ENCODE measurements at places on chromosomes 7 and 10.

DNA sequence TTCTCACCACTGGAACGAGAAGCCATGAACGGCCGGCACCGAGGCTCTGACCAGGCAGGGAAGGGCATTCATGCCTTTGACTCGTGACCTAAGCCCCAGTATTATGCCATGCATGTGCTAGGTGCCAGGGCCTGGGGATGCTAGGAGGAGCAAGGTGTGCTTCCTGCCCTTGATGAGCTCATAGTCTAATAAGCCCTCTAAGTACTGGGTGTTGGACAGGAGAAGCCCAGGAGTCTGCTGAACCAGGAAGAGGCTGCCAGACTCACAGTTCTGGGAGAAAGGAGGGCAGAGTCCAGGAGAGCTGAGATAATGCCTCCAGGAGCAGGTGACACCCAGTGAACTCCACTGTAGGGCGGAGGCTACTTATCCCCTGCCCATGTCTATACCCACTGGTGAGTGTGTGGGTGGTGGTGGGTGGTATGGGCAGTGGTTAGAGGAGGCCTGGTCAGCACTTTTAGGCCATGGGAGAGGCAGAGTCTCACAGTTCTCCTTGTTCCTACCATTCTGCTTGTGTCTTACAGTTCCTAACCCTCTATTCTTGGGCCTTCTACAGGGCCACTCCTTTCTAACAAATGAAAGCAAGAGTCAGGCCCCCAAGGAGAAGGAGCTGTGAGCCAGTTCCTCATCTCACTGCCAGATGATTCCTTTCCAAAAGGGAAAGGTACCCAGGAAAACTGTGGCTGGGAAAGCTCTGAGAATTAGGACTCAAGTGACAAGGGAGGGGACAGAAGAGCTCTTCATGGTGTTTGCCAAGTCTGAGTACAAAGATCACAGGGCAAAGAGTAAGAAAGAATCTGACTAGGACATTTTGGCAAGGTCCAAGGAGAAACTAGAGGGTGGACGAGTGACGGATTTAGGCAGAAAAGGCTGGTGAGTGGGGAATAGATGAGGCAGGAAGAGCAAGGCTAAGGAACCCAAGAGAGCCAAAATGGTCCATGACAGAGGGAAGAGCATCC lies 3.6 kb upstream of the MXI1 start:
- no peak for DNase-seq

DNA sequence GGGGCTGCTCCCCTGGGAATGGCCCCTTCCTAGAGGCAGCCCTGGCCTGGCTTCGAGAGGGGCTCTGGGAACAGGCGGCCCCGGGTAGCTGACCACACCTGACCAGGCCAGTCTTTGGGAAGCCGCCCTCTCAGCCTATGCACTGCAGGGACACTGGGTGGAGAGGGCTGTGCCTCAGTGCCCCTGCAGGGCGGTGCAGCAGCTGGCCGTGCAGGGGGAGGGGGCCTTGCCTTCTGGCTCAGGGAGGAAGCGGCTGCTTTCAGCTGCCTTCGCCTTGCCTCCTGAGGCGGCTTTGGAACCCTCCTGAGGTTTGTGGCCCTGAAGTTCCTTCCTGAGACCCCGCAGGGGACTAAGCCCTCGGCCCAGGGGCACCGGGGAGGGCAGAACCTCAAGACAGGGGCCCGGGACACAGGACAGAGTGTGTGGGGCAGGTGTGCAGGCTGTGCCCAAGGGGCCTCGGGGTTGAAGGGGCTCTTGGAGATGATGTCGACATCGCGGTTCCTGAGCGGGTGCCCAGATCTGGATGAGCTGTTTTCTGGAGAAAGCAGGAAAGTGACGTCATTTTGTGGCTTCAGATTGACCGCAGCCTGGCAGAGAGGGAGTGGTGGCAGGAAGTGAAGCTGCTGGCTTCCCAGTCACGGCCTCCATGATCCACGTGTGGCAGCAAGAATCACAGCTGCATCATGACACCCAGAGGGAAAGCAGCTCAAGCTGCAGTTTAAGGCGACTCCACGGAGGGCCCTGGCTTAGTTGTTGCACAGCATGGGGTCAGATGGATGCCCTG lies 17.7 kb downstream of the ADAM8 start:
- no peak for DNase-seq

GRCh38 chr7:13872709-13873108 lies 116.8 kb downstream of the ETV1 start:
- DNase-seq: no peak

GRCh38 chr10:46198516-46198915 lies 88.3 kb upstream of the ANTXRL start:
- DNase-seq: no peak

GRCh38 chr7:103075337-103075918 lies 488 bp downstream of the ARMC10 start:
- DNase-seq: peak; percentile 91

- DNase-seq: no peak
Measured at GRCh38 chr7:70189776-70190175, 591.5 kb downstream of the AUTS2 start.

- DNase-seq: no peak
Measured at GRCh38 chr10:2584385-2584784, 483.0 kb upstream of the PFKP start.

- no peak for DNase-seq
Measured at GRCh38 chr7:73936967-73937366, 76.0 kb downstream of the TMEM270 start.

DNA sequence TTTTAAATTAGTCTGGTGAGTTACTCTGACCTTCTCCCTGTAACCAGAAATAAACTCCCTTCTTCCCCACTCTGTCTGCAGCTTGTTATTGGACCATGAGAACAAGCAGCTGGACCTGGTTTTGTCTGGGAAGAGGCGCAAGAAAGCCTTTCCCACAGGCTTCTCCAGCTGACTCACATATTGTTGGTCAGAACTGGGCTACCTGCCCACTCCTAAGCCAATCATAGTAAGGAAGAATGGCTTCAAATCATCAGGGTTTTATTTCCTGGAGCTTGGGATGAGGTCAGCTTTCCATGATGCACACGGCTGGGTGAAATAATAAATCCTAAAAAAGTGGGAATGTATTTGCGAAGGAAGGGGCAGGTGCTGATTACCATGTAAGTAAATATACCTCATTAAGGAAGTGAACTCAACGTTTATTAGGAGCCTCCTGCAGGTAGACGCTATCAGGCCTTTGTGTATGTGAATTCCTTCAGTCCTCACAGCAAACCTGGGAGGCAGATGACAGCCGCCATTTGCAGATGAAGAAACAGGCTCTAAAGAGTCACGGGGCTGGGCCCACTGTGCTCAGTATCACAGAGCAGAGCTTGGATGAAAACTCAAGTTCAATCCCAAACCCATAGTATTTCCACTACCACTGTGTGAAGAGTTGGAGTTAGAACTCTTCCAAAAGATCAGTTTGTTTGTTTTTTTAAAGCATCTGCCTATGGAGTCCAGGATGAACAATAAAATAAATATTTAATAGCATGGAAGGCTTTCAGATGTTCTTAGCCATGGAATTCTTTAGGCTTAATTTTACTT lies 32.8 kb downstream of the IL15RA start:
- no peak for DNase-seq

DNA sequence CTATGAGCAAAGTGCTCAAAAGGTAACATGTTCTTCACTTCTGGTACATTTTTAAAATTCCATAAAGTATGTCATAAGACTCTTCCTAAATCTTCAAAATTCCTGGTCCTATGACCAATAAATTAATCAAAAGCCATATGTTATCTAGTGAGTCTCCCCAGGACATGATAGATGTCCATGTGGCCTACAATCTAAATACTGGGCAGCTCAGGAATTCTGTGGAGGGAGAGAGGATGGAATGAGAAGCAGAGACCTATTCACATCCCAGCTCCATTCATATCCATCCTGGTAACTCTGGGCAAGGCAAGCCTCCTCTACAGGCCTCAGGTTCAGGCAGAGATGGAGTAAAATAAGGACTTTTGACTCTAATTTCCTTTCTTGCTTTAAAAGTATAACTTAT lies 224.8 kb downstream of the MTERF1 start:
- no peak for DNase-seq

GRCh38 chr7:38822549-38822948 lies 86.4 kb downstream of the VPS41 start:
- no peak for DNase-seq

- no peak for DNase-seq
Measured at GRCh38 chr10:112601214-112602090, 154.4 kb downstream of the VTI1A start.

- DNase-seq: no peak
Measured at GRCh38 chr10:127797339-127797738, 60.4 kb downstream of the FOXI2 start.

- DNase-seq: no peak
Measured at GRCh38 chr7:157291404-157292080, 45.3 kb upstream of the DNAJB6 start.

GRCh38 chr7:1460821-1461645 lies 1.8 kb upstream of the MICALL2 start:
- DNase-seq: peak; percentile 69

DNA sequence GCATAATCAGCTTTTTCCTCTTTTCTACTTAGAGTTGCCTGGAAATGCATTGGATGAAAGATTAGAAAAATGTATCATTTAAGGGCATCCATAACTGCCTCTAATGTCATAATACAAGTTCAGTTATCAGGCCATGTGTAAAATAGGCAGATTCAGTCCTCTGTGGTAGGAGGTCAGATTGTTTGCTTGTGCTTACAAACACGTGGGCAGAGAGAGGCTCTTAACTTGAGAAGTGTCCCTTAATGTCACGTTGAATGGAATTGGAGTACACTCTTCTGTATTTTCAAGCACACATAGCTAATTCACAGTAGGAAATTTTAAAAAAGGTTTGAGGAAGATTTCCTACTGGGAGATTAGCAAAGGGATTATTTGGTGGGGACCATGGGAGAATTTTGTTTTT lies 359.8 kb upstream of the MTPN start:
- DNase-seq: no peak

- DNase-seq: no peak
Measured at GRCh38 chr7:99311702-99312101, 14.0 kb upstream of the ARPC1A start.

DNA sequence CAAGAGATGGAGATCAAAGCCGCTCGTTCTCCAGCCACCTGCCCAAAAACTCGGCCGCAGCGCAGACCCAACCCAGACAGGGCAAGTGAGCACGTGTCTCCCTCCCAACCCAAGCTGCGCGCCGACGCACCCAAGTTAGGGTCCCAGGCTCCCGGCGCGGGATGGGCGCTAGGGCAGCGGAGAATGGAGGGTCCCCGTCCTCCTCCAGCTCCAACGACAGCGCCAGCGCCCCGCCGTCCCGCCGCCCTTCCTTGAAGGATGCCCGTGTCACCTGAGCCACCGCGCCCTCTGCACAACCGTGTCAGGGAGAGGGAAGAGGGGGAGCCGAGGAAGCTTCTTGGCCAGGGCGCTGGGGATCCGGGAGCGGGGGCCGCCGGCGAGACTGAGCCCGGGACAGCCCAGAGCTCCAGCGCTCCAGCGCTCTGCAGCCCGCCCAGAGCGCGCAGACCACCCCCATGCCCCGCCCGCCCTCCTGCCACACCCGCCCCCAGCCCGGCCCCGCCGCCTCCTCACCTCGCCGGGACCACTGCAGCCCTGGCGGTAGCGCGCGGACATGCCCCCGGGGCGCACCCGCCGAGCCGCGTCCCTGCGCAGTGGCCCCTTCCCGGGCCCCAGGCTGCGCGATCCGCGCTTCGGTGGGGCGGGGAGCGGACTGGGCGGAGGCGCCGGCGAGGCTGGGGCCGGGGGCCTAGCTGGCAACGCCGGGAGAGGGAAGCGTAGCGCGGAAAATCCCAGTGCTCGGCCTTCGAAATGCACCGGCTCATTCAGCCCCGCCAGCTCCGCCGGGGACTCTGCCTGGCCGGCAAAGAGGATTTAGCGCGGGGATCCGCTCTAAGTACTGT lies at the start of gene SLC16A12:
SLC16A12 (minus strand) TSS at position 424 of the 842 bp plus-strand sequence. CDS start 73,016 bp downstream, outside the sequence.
- peak; percentile 90 for DNase-seq

DNA sequence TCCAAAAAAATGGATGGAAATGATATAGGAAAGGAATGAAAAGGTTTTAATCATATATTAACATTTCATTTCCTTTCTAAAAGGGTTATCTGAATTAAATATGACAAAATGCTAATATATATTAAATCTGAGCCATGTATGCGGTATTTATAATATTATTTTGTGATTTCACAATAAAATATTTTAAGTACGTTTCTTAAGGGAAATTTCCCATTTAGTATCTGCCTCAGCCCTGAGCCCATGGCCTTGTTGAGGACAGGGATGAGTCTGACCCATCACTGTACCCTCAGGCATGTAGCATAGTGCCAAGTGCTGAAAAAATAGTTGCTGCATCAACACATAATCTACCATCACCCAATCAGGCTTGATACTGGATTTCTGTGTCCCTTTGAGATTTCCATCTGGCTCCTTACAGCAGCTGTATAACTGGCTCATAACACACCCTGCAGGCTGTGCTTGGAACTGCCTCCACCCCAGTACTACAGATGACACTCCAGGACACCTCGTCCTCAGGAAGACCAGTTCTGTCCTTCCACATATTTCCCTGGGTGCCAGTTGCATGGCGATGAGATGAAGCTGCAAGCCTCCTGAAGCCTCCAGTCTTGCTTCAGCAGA lies 59.4 kb upstream of the ASAH2 start:
- DNase-seq: peak; percentile 91

DNA sequence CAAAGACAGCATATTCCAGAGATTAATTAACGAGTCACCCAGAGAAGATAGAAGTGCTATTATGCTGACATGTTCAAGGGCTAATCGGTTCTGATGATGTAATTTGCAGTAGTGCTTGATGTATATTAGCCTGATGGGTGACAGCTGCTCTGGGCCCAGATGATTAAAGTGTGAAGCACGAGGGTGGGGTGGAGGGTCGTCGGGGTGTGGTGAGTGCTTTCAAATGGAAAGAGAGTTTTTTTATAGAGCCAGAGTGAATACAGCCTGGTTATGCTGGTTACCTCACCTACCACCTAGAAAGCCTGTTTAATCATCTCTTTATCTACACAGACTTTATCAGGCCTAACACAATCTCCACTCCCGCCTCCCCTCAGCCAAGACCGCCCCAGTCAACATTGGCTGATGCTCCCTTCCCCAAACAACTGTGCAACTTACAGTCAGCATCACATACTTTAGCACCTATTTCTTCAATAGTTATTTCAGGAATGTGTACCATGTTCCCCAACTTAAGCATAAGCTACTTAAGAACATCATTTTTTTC lies 11.5 kb upstream of the STN1 start:
- no peak for DNase-seq

- no peak for DNase-seq
Measured at GRCh38 chr7:113959910-113960309, 41.1 kb upstream of the PPP1R3A start.

- no peak for DNase-seq
Measured at GRCh38 chr10:103394180-103394579, 2.1 kb downstream of the ATP5MK start.

GRCh38 chr7:131795400-131795799 lies 239.0 kb upstream of the PODXL start:
- DNase-seq: no peak
